ENCODE measurements at places on chromosomes 3 and 15.

- DNase-seq = no peak
Observed at GRCh38 chr3:45153658-45154437, 7.7 kb upstream of the CDCP1 start.

DNA sequence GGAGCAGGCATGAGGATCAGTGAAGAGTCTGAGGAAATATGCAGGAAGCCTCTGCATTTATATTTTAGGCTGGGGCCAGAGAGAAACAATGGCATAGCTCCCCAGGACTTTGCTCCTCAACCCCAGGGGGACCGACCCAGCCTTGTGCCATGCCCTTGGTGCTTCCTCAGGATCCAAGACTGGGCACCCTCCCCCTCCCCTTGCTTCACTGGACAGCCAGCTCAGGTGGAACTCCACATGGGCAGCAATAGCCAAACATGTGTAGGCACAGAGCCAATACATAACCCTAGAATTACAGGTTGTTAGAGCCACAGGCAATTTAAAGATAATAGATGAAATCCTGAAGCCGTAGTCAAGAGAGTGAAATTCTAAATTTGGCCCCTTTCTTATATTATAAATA, 73.0 kb upstream of the ETV5 start:
- no peak for DNase-seq

- DNase-seq = no peak
Observed at GRCh38 chr3:23820888-23821287, 15.1 kb downstream of the UBE2E1 start.

GRCh38 chr3:64687086-64687780, 567 bp downstream of the ADAMTS9 start:
- no peak for DNase-seq

- DNase-seq = no peak
Observed at GRCh38 chr3:25818335-25818734, 28.4 kb downstream of the OXSM start.

DNA sequence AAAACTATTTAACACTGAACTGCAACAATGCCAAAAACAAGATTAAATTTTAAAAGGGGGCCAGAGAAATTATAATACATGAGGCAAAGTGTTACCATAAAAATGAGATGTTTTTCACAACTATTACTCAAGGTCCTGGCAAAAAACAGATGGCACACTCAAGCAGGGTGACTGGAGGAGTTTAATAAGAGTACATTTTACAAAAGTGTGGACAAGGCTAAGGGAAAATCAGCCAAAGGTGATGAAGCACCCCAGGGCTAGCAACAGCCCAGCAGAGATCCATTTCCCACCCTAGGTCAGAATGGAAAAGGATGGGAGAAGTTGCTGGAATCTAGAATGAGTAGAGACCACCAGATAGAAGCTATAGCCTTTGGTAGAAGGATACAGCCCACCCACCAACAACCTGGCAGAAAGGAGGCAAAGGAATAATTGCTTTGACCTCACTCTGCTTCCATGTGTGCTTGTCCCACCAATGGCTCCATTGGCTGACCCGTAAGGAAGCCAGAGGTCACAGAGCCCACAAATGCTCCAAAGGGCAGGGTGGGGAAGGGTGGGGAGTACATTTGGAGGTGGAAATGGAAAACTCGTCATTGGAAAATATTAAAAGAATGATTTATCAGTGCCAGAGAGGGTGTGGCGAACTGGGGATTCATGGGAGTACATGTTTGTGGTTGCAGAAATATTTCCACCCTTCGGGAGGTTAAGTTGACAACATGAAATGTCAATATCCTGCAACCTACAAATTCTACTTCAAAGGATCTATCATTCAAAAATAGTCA, 161.0 kb upstream of the UBE2E2 start:
- DNase-seq = no peak

DNA sequence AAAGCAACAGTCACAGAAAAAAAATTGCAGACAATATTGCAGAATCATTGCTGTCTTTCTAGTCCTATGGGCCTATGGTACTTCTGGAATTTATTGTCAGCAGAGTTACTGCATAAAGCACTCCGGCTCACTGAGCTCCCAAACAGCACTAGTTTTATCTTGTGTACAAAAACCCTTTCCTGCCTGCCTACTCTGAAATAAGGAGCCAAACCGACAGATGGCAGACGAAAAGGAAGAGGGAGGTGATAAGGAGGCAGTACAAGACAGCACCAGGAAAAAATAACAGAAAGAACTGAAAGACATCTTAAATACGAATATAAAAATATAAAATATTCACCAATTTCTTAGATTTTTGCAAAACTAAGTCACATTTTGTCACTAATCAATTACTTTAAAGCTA, 15.6 kb downstream of the HERC1 start:
- no peak for DNase-seq

- DNase-seq = peak; percentile 7
Observed at GRCh38 chr15:89664441-89665350, 9.4 kb upstream of the KIF7 start.

GRCh38 chr3:153260681-153261080, 98.7 kb downstream of the RAP2B start:
- DNase-seq = no peak

- DNase-seq = no peak
Observed at GRCh38 chr3:139574026-139574947, 34.7 kb upstream of the RBP1 start.

DNA sequence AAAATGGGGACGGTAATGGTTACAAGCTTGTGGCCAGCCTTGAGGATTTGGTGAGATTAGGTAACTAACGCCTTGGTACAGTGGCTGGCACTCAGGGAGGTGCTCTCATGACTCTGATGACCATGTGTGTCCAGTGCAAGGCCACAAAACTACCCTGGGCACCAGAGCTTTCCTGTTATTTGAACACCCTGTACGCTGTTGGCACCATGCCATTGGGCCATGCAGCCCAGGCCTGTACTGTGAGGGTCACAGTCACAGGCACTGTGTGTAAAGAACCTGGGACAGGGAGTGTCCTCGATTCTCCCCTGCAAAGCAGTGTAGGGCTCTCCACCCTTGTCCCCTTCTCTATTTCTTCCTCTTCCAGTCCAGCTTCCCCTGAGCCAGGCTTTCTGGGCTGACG, 6.3 kb downstream of the TMEM43 start:
- DNase-seq = no peak

GRCh38 chr15:96746665-96747064, 416.2 kb downstream of the NR2F2 start:
- DNase-seq = no peak

DNA sequence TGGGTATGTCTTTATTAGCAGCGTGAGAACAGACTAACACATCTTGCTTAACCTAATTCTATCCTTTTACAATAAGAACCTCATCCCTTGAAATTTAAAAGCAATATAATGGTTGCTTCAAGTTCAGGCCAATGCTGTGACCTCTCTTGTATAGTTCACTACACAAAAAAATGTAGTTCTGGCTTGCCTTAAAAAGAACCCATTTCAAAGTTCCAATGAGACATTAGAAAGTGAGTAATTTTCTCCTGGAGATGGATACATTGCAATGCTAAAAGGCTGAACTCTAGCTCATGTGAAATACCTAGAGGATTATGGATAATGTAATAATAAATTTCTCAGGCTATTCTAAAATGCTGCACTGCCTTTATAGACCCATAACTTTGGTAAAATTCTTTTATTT, 47.8 kb downstream of the ATP13A4 start:
- DNase-seq = no peak

GRCh38 chr3:128316481-128316891, 150.2 kb downstream of the DNAJB8 start:
- peak; percentile 57 for DNase-seq

DNA sequence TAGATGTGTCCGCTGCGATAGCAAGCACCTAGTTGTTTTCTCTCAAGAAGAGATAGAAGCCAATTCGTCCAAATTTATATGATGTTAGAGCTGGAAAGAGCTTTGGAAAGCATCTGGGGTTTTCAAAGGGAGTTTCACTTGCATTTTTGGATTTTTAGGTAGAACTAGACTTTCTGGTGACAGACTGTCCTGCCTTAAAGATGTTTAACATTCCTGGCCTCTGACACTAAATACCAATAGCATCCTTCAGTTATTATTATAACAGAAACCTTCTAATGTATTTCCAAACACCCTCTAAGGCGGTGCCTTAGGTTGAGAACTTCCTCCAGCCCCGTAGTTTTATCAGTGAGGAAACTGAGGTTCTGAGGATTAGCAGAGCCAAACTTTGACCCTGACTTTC, 305.3 kb downstream of the SATB1 start:
- no peak for DNase-seq

DNA sequence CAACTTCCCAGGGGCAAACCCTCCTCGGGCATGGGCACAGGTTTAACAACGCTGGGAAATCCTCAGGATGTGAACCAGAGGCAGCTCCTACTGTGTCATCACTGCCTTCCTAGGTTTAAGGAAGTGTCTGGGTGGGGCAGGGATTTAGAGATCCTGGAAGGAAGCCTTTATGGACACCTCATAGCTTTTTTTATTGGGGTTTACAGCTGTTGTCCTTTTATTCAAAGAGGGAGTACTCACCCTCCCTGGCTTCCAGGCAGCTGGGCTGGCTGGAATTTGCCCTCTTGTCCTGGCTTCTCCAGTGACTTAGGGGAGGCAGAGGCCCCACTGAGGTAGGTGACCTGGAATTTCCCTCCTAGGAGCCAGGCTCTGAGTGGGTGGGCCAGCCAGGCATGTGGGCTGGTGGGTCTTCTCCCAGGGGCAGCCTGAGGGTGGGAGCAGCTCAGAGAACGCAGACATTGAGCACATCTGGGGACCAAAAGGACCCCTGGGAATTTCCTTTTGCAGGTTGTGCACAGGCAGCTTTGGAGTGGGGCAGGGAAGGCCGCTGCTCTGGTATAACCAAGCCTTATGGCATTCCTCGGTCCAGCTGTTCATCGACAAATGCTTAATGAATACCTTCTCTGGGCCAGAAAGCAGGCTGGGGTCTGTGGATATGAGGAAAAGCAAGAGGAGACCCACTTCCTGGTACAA, 13.5 kb upstream of the FAM3D start:
- no peak for DNase-seq

GRCh38 chr15:92677999-92678398, 22.4 kb upstream of the FAM174B start:
- DNase-seq = no peak

GRCh38 chr15:89197503-89197971, 23.8 kb downstream of the RLBP1 start:
- no peak for DNase-seq

DNA sequence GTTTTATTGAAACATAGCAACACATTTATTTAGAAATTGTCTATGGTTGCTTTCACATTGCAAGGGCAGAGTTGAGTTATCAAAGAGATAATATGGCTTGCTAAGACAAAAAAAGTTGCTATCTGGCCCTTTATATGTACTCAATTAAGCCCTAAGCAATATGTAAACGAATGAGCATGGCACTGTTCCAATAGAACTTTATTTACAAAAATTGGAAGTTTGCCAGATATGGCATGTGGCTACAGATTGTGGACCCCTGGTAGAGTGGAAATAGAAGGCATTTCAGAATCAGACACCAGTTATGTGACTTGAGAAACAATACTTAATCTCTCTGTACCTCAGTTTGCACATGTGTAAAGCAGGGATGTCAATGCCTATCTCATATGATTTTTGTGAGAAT, 515.6 kb upstream of the SGO1 start:
- no peak for DNase-seq

DNA sequence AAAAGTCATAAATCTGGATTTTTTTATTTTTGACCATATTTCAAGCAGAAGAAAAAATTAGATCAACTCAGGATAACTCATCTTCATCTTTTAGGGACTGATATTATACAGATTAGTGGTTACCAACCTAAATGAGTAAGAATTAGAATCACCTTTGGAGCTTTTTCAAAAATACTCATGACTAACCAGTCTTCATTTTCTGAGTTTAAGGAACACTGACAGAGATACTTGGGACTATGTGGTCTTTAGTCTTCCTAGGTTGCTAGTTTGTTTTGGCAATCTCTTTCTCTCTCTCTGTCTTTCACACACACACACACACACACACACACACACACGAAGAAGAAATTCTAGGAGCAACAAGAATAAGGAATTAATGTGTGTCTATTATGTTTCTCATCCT, 50.1 kb downstream of the TMOD3 start:
- peak; percentile 49 for DNase-seq

GRCh38 chr3:69426967-69427304, 41.0 kb upstream of the FRMD4B start:
- no peak for DNase-seq

GRCh38 chr3:121747976-121748375, 1.6 kb downstream of the GOLGB1 start:
- no peak for DNase-seq

DNA sequence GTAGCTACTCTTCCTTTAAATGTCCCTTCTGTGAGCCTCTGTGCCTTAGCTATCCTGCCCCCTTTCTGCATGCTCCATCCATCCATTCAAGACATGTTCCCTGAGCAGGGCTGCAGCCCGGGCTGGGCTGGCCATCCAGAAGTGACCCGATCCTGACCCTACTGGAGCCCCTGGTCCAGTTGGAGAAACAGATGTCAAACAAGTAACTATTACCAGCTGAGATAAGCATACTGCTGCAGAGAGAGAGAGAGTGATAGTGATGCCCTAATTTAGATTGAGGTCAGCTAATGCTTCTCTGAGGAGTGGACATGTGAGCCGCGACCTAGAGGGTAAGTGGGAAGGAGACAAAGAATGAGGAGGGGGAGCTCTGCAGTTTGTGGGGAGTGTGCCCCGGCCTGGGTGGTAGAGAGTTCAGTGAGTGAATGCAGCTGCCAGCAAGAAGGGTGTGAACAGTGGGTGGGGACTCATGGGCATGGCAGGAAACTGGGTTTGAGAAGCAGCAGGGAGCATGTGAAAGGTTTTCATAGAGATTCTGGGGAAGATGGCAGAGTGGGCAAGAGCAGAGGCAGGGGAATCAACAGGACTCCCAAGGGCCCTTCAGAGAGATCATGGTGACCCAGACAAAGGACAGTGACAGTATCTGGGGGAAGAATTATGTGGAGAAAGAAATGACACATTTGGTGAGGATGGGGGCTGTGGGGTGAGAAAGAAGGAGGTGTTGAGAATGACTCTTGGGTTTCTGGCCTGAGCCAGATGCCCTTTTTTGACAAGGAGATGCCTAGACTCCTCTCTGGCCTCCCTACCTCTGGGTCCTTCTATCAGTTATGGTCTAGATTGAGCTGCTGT, 44.9 kb downstream of the CHCHD6 start:
- DNase-seq = no peak

DNA sequence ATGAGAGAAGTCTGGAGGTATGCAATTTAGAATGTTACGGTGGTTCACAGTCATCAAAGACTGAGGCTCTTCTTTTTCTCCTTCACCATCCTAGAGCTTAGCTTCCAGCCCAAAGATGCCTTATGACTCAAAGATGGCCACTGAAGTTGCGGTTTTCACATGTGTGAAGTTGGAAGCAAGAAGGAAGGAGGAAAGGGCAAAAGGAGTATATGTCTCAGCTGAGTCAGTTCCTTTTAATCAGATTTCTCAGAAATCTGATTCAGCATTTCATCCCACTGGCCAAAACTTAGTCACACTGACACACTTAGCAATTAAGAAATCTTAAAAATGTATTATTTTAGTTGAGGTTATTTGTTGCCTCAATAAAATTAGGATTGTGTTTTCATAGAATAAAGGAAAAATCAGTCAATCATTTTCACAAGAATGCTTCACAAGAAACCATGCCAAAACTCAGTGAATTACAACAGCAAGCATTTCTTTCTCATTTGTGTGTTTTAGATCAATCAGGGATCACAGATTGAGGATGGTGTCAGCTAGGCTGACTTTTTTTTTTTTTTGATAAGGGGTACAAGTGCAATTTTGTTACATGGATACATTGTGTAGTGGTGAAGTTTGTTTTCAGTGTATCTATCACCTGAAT, 211.1 kb upstream of the GADL1 start:
- peak; percentile 92 for DNase-seq

GRCh38 chr15:65263313-65263712, 23.4 kb downstream of the PARP16 start:
- no peak for DNase-seq

- DNase-seq = no peak
Observed at GRCh38 chr15:100311154-100311625, 30.6 kb downstream of the ADAMTS17 start.

All from foreskin fibroblast (primary cell).